ENCODE measurements at places on chromosomes 2 and 18.
A peak's percentile ranks its signal among the peaks of the same experiment; 100 is the strongest.

DNA sequence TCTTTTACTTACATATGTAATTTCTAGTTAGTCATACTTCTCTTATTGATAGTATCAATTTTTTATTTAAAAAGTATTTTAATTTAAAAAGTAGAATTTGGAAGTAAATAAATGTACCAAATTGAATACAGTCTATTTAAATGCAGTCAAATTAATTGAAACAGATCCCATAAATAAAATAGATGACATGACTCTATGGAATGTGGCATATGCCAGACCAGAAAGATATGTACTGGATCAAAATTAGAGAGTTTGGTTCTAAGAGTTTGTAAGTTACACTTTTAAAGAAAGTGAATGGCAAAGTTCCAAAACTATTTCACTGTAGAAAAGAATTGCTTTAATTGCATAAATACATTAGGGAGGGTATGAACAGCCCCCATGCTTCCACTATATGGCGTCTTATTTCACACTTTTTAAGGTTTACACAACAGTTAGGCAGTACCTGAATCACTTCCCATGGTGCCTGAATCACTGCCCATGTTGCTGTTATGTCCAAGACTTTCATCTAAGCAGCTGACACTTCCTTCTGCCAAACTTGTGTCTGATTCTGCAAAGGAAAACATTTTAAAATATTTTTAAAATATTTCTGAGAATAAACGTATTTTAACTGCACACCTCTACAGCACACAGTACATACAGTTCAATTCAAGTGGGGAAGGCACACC, 25.2 kb downstream of the IFIH1 start:
- no peaks in the 10 kb centered on the region for H3K27me3 ChIP-seq
- H3K4me1 ChIP-seq, result no peaks in the 10 kb centered on the region
- H3K36me3 ChIP-seq, result peaks cover 15% of the 10 kb centered on the region
- DNase-seq, result no peak

DNA sequence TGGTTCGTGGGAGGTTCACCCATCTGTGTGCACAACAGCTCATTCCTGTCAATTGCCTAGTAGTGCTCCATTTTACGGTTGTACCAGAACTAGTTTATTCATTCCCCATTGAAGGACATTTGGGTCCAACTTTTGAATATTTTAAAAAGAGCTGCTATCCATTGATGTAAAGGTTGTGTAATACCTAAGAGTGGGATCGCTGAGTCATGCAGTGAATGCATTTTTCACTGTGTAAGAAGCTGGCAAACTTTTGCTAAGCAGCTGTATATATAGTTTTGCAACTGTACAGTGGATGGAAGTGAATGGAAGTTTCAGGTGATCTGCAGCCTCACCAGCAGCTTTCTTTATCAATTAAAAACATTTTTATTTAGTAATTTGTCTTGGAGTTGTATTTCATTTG, 104.5 kb downstream of the DCDC2C start:
- H3K4me1 ChIP-seq, result no peaks in the 10 kb centered on the region
- no peaks in the 10 kb centered on the region for H3K36me3 ChIP-seq
- no peak for DNase-seq
- H3K27me3 ChIP-seq, result no peaks in the 10 kb centered on the region
- no peak overlapping the region for H3K27ac ChIP-seq

- DNase-seq, result no peak
- H3K27ac ChIP-seq, result peak overlapping the region; percentile 46
- peaks cover 3% of the 10 kb centered on the region for H3K36me3 ChIP-seq
- H3K4me3 ChIP-seq, result no peak overlapping the region
- no peaks in the 10 kb centered on the region for H3K4me1 ChIP-seq
- H3K27me3 ChIP-seq, result peaks cover 2% of the 10 kb centered on the region
These were observed 235.9 kb downstream of the KLHL29 start for GRCh38 chr2:23620841-23621341.

DNA sequence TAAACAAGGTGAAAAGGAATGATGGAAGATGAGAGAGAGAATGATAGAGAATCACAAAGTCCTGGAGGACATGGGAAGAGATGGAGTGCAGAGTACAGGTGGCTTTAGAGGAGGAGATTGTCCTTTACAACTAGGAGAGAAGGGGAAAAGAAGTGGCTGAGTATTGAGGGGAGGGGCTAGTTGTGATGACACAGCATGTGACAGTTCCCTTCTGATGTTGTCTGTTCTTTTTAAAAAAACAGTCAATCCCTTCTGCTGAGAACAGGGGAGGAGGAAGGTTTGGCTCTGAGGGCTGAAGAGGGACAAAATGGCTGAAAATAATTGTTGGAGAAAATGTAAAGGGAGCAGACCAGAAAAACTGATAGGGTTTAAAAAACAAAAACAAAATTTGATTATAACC, 44.0 kb downstream of the STEAP3 start:
- peaks cover 14% of the 10 kb centered on the region for H3K27me3 ChIP-seq
- H3K27ac ChIP-seq, result no peak overlapping the region
- no peak for DNase-seq

DNA sequence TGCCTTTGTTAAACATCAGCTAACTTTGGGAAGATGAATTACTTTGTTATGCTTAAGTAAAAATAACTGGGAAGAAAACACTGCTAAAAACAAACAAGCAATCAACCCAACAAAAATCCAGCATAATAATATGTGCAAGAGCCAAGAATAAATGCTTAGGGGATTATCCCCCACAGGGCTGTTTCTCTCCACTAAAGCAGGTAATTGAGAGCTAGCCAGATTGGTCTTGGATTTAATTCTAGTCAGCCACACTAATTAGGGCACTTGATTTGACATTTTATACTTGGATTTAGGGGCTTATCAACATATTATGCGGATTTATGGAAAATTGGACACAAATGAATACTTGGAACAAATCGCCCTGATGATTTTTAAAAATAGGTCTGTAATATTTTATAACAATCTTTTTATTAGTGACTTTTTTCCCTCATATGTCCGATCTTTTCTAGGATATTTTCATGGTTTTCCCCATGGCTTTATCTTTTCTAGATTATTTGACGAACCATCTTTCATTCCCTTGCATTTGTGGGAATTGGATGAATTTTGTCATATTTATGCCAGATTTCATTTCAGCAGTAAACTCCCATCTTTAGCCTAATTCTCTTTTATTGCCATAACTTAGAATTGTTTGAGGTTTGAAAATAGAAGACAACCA, 199.1 kb upstream of the NXPH2 start:
- H3K36me3 ChIP-seq, result no peaks in the 10 kb centered on the region
- H3K4me1 ChIP-seq, result no peaks in the 10 kb centered on the region
- no peak overlapping the region for H3K4me3 ChIP-seq
- no peak for DNase-seq

All from activated CD4-positive, alpha-beta T cell treated with anti-CD3 and anti-CD28 coated beads, Interleukin-2, amount 10 ng/mL, durations not matched to agents 7 days and 5 days (primary cell).